Endothelial cell (in vitro differentiated cells): ENCODE measurements at places on chromosomes 3 and 15. TPM values are rescaled to one million over a fixed set of nuclear protein-coding genes. Genes with fewer than 3 reads are reported as not detected.

DNA sequence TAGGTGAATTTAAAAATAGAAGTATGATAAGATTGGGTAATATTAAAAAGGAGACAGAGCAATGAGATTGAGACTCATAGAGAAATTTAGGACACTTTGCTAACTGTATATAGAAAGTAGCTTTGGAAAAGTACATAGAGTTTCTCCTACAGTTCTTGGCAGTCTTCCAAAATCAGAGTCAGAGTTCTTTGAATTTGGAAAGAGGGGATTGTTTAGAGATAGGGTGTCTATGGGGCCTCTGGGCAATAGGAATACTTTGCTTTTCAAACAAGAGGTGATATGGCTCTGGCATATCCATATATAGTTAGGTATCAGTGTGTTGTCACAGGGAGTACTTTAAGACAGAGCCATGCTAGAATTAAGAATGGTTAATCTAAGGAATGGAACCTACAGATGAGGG lies 477.1 kb upstream of the KCNMB2 start:
- H3K36me3 ChIP-seq: no peaks in the 10 kb centered on the region
- peaks cover under 1% of the 10 kb centered on the region for H3K27me3 ChIP-seq
- peaks cover 3% of the 10 kb centered on the region for H3K4me1 ChIP-seq
- H3K4me3 ChIP-seq: no peak overlapping the region
- H3K27ac ChIP-seq: no peak overlapping the region

GRCh38 chr3:127486321-127486944 lies 104.1 kb downstream of the TPRA1 start:
- no peaks in the 10 kb centered on the region for H3K4me1 ChIP-seq
- H3K4me3 ChIP-seq: no peak overlapping the region
- H3K27ac ChIP-seq: no peak overlapping the region
- DNase-seq: no peak

Gene VGLL4
- total RNA-seq: 120 TPM

DNA sequence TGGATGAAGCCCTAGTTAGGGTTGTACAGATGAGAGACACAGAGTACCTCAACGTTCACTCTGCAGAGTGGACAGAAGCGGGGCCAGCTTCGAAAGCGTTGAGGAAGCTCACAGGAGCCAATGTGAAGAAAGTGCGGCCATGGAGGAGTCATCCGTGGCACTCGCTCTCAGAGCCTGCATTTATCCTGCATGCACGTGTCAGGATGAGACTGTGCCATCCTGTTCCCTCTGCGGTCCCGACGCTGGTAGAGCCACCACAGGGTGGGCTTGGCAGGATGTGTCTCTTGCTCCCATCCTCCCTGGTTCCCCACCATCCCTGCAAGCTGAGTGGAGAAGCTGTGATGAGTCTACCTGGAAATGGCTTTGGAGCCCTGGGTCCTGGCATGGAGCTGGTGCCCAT lies 39.3 kb downstream of the KLHL25 start:
- H3K36me3 ChIP-seq: peaks cover 16% of the 10 kb centered on the region
- H3K4me1 ChIP-seq: peaks cover 24% of the 10 kb centered on the region
- no peak for DNase-seq
- H3K4me3 ChIP-seq: no peak overlapping the region

DNA sequence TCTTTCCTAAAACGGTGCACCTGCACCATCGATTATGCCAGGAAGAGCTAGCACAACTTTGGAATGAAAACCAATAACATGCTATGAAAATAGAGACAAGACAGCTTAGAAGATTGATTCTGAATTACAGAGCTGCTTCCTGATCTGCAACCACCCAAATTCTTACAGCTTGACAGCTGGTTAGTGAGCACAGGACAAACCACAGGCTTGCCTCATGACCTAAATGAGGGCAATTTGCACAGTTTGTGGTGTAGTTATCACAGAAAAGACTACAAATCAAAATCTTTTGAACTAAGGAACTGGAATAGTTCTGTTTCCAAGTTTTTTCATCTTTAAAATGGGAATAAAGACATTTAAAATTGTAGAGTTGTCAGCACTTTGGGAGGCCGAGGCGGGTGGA lies 533.5 kb downstream of the NAALADL2 start:
- H3K36me3 ChIP-seq: no peaks in the 10 kb centered on the region
- no peak overlapping the region for H3K27ac ChIP-seq
- H3K4me1 ChIP-seq: no peaks in the 10 kb centered on the region

Gene IGF1R
- total RNA-seq: 131 TPM

GRCh38 chr3:182782149-182782548 lies 11.2 kb upstream of the ATP11B start:
- no peaks in the 10 kb centered on the region for H3K36me3 ChIP-seq
- no peak overlapping the region for H3K27ac ChIP-seq
- H3K4me1 ChIP-seq: peaks cover 9% of the 10 kb centered on the region
- H3K27me3 ChIP-seq: no peaks in the 10 kb centered on the region
- DNase-seq: no peak

- H3K4me1 ChIP-seq: peaks cover 2% of the 10 kb centered on the region
- peak overlapping the region; percentile 8 for H3K27ac ChIP-seq
- DNase-seq: no peak
- H3K36me3 ChIP-seq: peaks cover 40% of the 10 kb centered on the region
- no peak overlapping the region for H3K4me3 ChIP-seq
Measured at GRCh38 chr3:169094204-169094603, 569.3 kb downstream of the MECOM start.

- H3K36me3 ChIP-seq: peaks cover 3% of the 10 kb centered on the region
- H3K4me1 ChIP-seq: no peaks in the 10 kb centered on the region
- no peak for DNase-seq
- H3K27me3 ChIP-seq: peaks cover 5% of the 10 kb centered on the region
- no peak overlapping the region for H3K27ac ChIP-seq
Measured at GRCh38 chr3:164024786-164025185, 1053.5 kb downstream of the SI start.

Gene CD86
- total RNA-seq: not detected

GRCh38 chr3:9749296-9749644 lies 482 bp upstream of the OGG1 start:
- no peak for DNase-seq
- H3K36me3 ChIP-seq: peaks cover 39% of the 10 kb centered on the region
- H3K4me1 ChIP-seq: peaks cover 25% of the 10 kb centered on the region
- peaks cover 17% of the 10 kb centered on the region for H3K27me3 ChIP-seq
- H3K4me3 ChIP-seq: peak overlapping the region; percentile 98
- peak overlapping the region; percentile 42 for H3K27ac ChIP-seq
